Activated T-cell treated with anti-CD3 and anti-CD28 coated beads, Interleukin-2, amount 50 U/mL, for 1 hour (primary cell): ENCODE measurements at places on chromosomes 3 and 15.

- DNase-seq = no peak
These were observed 144.1 kb downstream of the ALDH1A2 start for GRCh38 chr15:57921371-57921770.

- DNase-seq = no peak
These were observed 15.3 kb upstream of the CCNDBP1 start for GRCh38 chr15:43169888-43170287.

DNA sequence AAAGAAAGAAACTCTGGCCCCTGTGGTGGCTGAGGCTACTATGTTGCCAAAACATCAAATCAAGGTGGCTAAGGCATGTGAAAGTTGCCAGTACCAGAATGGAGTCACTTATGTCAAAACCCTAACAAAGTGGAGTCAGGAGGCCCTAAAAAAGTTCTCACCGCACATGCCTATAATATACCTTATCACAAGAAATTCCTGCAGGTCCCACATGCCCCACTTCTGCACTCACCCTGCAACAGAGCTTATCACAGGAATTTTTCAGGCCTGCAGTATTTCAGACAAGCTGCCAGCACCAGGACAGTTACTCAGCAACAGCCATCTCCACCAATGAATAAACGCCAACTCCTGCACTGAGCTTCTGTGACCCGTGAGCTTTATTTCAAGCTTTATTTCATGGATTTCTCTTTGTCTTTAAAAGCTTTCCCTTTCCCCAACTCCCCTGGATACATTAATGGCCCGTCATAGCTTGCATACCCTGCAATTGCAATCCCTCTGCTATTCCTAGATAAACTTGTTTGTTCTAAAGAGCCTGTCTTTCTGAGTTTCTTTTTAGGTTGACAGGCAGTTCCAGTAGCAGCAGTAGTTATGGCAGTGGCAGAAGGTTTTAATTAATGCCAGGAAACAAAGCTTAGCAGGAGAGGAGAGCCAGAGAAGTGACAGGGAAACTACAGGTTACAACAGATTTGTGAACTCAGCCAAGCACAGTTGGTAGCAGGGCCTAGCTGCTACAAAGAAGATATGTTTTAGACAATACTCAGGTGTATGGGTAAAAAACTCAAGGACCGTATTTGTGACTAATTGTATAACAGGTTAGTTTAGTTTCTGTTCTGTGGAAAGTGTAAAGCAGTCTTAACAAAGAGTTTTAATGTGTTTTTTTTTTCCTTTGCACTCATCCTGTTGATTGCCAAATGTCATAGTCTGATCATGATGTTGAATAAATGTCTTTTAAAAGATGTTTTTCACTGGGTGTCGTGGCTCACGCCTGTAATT is 15.9 kb upstream of the TMEM42 start:
- no peak for DNase-seq

GRCh38 chr3:32818229-32818969 is 602 bp downstream of the TRIM71 start:
- no peak for DNase-seq

- DNase-seq = no peak
These were observed 45.6 kb upstream of the FSTL1 start for GRCh38 chr3:120496278-120497002.

DNA sequence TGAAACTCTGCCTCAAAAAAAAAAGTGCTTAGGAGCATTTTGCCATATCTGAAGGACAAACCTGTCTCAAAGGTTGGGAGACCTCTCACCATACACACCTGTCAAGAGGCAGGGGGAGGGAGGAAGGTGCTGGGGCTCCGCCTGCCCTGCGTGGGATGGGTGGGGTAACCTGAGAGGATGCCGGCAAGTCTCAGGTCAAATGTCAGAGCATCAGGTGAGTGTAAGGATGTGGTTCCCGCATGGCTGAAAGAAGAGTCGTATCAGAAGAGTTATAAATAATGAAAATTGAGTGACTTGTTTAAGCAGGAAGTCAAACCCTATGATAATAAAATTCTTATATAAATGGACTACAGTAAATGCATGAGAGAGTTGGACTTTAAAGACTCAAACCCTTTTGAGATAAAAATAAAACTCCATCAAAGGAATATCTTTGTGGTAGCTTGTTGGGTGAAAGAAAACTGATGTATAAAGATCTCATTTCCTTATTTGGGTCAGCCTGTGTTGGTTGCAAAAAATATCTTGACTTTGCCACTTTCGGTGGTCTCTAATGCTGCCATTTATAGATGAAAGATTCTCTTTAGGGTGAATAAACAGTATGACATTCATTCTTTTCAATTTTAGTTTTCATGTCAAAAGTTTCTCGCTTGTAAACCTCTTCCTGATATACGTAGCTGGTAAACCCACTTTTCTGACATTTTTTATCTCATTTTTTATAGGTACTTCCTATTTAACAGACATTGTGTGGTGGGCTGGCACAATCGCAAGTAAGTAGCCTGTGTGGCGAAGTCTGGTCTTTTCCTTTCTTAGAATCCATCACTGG is 23.8 kb downstream of the NIPA1 start:
- no peak for DNase-seq
